ENCODE measurements at places on chromosomes 2 and 18.

DNA sequence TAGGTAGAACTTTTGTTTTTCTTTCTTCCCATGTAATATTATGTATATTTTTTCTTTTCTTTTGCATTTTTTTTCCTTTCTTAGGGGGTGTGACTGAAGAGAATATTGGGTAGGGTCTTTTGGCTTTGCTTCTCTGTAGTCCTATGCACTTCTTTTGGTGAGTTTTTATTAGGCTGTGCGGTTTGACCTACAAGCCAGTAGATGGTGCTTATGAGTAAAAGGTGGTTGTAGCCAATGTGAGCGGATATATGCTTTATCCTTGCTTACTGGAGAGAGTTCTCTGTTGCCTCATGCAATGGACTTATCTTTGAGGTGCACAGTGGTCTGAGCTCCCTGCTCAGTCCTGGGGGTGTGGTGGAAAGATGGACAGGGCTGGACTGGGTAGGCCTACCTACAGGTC, 52.7 kb downstream of the DSEL start:
- DNase-seq: no peak

DNA sequence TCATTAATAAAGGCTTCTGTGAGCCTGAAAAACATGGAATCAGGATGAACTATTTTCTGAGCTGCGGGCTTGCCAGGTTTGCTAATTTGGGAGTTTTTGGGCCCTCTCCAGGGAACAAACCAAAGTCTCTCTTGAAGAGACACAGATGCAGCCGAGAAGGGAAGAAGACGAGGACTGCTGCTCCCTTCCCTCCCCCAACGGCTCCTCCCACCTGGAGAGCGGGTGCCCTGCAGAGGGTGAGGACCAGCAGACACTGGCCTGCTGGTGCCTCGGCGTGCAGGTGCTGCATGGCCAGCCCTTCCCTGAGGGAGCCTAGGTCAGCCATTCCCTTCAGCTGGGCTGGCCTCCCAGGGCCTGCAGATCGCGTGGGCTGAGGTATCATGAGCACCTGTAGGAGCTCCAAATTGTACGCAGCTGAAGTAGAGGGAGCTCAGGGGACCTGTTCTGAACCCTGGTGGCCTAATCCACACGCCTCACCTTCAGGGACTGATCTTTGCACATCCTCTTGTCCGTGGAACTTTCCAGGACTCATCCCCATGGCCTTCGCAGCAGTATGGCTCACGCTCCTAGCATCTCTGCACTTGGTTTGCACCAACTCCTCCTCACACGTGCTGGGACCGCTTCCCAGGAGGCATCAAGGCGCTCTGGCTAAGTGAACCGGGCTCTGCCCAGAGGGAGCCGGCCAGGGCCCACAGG, 19.5 kb downstream of the EMX1 start:
- DNase-seq: no peak

- no peak for DNase-seq
These were observed 49.6 kb downstream of the EML4 start for GRCh38 chr2:42218712-42219111.

GRCh38 chr18:43805646-43806194, 528.4 kb upstream of the SYT4 start:
- DNase-seq: no peak

DNA sequence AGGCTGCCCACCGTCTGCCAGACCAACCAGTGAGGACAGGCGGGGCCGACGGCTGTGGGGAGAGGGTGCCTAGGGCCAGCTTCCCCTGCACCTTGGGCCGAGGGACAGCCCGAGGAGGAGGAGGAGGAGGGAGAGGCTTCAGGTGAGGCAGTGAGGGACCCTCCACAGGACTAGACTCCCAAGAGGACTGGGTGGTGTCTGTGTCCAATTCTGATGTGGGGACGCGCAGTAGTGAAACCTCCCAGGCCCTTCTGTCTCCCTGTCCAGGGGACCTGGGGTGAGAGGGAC, 19.8 kb upstream of the ASB1 start:
- DNase-seq: no peak

DNA sequence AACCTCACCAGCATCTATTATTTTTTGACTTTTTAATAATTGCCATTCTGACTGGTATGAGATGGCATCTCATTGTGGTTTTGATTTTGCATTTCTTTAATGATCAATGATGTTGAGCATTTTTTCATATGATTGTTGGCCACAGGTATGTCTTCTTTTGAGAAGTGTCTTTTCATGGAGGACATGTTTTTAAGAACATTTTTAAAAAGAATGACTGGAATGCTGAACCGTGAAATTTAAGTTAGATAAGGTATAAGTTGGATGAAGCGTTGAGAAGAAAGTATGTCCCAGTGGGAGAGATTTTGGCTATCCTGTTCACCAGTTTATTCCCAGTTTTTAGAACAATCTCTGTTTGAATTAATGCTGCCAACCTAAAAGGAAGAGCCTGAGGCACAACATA, 365.9 kb downstream of the CELF4 start:
- DNase-seq: no peak

Data from IMR-90 (cell line).